ENCODE measurements at places on chromosomes 16 and 17. TPM values are rescaled to one million over a fixed set of nuclear protein-coding genes. Genes with fewer than 3 reads are reported as not detected.

The CYGB gene
- total RNA-seq: 122 TPM

The PALB2 gene
- total RNA-seq: 28.8 TPM

- no peak for DNase-seq
These were observed 66.7 kb upstream of the DHX40 start for GRCh38 chr17:59498530-59499307.

GRCh38 chr16:17213025-17213424, 257.7 kb downstream of the XYLT1 start:
- DNase-seq: no peak
